NCI-H1092 (cell line): ENCODE measurements at places on chromosomes 12 and 14.

DNA sequence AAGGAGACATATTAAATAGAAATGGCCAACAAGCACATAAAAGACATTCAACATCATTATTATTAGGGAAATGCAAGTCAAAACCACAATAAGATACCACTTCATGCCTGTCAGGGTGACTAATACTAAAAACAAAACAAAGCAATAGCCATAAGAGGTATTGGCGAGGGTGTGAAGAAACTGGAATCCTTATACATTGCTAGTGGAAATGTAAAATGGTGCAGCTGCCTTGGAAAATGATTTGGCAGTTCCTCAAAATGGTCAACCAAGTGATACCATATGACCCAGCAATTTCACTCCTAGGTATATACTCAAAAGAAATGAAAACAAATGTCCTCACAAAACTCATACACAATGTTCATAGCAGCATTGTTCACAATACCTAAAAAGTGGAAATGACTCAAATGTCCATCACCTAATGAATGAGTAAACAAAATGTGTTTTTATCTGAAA, 27.0 kb downstream of the GPR135 start:
- no peak for DNase-seq

DNA sequence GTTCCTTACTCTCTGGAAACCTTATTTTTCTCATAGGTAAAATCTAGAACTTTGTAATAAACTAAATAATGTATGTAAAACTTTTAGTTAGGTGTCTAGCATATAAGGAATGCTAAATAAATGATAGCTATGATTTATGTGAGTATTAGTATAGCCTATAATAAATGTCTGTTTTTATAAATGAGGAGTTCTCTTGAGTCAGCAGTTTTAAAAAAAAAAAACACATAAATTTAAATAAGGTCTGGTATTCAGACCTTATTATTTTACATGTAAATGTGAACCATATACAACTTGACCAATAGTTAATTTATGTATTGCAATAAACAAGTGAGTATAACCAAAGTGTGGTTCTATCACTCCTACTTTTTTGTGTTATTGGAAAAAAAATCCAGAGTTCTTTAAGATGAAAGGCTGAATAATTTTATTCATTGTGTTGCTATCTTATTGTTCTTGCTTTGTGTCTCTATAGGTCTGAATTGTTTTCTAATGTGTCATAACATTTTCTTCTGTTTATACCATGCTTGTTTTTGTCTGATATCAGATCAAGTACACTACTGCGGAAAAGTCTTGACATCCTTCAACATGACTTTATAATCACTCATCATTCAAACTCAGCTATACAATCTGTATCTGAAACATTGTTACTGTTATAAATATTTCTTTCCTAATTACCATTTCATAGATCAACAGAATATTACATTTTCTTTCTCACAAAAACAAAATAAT, 115.7 kb downstream of the RASSF9 start:
- no peak for DNase-seq

- DNase-seq, result no peak
Observed at GRCh38 chr14:90569201-90569600, 172.4 kb downstream of the CALM1 start.

DNA sequence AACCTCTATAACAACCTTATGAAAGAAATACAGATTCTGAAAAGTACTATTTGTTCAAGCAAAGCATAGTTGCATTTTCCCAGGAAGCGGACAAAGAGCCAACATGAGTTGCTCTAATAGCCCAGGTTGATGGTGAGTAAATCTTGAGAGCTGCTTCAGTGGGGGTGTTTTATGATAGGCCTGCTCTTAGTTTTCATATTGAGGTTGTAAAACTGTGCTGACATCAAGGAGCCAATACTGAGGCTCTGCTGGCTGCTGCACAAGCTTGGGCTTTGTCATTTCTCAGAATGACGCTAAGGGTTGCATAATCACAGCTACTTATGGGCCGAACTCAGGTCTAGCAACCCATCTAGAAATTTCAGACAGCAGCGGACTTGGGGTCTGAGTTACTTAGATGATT, 11.5 kb downstream of the TBC1D30 start:
- DNase-seq, result no peak
